Tibial nerve (tissue), 4 donors: ENCODE measurements at places on chromosomes 11 and 22. TPM values are rescaled to one million over a fixed set of nuclear protein-coding genes. Genes with fewer than 3 reads are reported as not detected.

The SLC7A4 gene
- total RNA-seq = not detected

The BIK gene
- total RNA-seq = not detected

- DNase-seq = no peak
These were observed 109.3 kb downstream of the APIP start for GRCh38 chr11:34806875-34807274.

DNA sequence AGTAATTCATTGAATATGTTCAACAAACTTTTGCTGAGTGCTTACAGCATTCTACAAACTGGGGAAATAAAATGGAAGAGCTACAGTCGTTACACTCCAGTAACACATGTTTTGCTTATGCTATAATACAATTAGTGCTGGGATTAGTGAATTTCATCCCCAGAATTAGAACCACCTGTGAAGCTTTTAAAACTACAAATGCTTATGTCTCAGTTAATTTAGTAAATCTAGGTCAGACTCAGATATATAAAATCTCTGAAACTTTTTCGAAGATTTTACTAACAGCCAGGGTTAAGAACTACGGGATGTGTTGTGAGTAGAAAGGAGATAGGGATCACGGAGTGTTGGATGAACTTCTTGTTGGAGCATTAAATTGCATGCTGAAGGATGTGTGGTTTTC lies 33.7 kb upstream of the EED start:
- DNase-seq = no peak

DNA sequence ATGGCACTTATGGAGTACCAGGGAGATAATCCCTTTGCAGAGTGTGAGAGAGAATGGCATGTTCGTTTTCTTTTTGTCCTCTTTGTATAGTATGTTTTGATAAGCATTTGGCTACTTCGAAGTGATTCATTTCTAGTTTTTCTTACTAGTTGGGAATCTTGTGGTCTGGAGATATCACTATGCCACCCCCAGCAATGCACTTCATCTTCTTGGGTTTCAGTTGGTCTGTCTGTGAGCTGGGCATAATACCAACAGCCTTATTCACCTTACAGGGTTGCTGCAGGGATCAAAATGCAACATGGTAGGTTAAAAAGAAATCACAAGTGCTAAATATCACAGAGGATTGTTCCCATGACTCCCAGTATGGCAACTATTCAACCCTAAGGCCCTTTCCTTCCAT lies 387.8 kb upstream of the CADM1 start:
- DNase-seq = no peak

DNA sequence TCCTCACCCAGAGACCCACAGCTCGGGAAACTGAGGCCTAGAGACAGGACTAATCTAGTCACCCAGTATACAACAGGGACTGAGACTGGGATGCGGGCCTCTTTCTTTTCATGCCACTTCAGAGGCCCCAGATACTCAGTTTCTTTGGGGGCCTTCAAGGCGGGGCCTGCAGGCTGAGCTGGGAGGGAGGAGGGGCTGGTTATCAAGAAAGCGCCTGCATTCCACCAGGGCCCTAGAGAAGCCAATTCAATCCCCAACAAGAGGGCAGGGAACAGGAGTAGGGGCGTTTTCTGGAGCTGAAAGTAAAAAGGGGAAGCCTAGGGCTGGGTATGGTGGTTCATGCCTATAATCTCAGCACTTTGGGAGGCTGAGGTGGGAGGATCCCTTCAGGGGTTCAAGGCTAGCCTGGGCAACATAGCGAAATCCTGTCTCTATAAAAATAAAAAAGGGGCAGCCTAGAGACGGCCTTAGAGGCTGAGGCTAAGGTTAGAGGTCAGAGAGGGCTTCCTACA lies 1.6 kb downstream of the ATG2A start:
- DNase-seq = no peak

DNA sequence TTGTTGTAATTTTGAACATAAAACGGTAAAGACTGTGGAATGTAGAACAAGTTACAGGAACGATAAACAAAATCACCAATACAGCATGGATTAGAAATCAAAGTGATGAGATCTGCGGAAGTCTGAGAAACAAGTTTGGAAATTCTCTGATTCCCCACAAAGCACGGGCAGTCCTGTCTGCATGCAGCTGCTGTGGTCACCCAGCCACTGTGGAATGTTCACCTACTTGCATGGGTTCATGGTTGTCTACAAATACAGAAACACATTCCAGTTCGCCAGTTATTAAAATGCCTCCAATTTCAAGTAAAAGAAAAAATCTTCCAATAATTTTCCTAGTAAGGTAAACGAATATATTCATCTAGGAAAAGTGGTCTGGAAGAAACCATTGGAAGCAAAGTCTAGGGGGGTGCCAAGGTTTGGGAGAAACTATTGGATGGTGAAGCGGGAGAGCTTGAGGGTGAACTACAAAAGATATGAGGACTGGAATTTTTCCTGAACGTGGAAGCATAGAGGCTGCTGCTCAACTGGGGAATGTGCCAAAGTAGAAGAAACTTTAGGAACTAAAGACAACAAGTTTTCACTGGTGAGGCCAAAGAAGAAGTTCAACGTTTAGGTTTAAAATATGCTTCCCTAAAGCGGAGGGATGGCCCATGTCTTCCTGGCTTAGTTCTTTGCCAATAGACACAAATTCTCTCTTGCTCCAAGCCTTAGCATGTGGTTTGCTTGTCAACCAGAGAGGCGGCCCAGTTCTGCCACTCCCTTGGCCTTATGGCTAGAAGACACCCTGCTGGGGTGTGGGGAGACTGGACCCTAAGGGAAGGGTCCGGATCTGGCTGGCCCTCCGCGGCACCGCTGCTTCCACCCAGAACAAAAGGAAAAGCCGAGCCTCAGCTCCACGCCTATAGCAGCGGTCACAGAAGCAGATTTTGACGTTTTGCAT lies 70.2 kb downstream of the CTTN start:
- no peak for DNase-seq

DNA sequence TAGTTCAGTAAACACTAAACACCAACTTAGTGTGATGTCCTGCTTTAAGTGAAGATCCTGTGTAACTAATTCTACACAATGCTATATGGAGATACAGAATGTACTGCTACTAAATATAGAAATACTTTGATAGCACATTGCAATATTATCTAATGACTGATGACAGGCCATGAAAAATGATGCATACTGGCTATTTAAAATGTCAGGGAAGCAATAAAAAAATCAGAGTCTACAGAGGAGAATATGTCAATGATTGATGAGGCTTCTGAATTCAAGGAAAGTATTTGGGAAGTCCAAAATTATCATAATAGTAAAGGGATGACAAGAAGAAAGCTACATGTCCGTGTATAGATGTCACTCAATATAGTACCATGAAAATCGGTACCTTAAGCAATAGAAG lies 55.3 kb downstream of the GUCY1A2 start:
- no peak for DNase-seq

DNA sequence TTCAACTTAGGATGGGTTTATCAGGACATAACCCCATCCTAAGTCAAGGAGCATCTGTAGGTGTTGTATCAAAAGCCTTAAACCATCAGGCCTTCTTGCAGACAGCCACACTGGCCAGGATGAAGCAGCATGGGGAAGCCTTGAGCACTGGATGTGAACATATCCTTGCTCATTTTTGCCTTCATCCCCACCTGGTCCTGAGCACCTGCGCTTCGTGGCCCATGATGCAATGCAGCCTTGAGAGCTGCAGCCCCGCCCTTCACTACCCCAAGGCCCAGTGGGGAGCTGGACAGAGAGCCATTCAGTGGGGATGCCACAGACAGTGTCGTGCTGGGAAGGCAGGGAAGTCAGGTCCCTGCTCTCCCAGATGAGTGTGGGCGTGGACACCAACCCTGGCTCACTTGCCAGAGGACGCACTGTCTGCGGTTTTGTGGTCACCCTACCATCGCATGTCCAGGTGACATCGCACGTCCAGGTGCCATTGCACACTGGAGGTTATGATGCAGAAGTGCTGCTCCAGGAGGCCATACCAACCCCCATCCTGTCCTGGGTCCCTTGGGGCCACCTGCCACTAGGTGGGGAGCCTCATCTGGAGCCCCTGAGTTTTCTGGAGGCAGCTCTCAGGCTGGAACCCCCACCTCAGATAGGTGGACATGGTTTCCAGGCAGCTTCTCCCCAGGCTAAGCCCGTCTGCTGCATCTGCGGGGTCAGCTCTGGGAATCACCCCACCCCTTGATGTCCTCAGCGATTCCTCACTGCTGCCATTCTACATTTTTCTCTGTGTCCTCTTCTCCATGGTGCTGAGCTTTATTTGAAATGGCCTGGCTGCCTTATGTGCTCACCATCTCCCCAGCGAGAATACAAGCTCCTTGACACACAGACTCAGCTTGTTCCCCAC lies 14.4 kb downstream of the GNAZ start:
- no peak for DNase-seq
